Fibroblast of skin of left biceps (primary cell): ENCODE measurements at places on chromosomes 3 and 15.

GRCh38 chr3:33062866-33063265 lies 34.1 kb downstream of the GLB1 start:
- DNase-seq: no peak

DNA sequence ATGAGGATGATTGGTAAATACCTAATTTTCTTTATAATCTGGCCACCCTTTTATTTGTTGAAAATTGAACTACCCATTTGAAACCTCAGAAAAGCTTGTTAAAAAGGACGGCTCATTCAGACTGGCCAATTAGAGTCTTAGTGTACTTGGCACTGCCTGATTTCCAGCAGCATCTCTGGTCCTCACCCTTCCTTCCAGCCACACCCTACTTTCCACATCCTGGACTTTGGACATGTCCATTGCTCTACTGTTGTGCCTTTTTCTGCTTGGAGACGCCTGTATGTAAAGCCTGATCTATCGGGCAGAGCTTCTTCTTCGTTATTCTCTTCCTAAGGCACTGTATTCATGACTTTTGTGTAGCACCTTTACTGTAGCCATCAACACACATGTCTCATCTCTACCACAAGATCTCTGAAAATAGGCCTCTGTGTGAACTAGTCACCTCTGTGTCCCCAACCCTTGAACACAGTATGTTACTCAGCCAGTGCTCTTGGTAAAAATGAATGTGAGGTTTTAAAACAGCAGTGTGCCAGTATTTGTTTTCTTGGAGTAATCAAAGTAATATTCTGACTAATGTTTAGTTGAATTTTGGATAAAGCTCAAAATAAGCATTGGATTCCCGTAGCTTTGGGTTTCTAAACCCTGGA lies 6.8 kb downstream of the RBM5 start:
- no peak for DNase-seq

DNA sequence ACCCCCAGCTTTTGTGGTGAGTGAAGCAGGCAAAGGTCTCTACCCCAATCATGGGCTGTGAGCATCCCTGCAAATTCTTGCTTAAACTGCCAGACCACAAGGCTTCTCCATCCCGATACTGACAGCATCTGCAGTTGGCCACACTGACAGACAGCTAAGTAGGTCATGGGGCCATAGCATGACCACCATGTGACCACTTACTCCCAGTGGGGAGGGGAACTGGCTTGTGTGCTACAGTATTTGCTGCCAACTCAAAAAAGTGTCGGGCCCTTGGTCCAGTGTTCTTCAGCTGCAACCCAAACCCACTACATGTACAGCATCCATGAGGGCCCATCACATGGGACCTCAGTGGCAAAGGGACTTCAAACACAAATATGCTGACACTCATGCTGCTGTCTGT lies 103.4 kb downstream of the SEC22A start:
- no peak for DNase-seq

DNA sequence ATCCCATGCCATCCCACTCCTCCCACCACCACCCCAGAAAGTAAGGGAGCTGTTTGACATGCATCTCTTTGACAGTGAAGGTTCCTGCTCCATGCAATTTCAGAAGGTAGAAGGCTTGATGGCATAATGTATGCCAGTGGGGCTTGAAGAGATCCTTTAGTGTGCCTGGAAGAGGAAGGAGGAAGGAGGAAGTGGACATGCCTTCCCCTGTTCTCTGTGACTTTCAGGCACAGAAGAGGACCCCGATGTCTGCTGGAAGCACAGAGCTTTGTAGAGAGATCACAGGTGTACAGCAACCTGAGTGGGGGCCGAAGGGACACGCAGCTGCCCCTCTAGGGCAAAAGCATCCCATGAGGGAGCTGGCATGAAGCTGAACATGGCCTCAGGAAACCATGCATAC lies 171.6 kb downstream of the CD47 start:
- no peak for DNase-seq

GRCh38 chr15:43268111-43269105 lies 1.7 kb upstream of the TGM5 start:
- DNase-seq: no peak

GRCh38 chr3:141242377-141243092 lies 10.9 kb downstream of the PXYLP1 start:
- DNase-seq: no peak

DNA sequence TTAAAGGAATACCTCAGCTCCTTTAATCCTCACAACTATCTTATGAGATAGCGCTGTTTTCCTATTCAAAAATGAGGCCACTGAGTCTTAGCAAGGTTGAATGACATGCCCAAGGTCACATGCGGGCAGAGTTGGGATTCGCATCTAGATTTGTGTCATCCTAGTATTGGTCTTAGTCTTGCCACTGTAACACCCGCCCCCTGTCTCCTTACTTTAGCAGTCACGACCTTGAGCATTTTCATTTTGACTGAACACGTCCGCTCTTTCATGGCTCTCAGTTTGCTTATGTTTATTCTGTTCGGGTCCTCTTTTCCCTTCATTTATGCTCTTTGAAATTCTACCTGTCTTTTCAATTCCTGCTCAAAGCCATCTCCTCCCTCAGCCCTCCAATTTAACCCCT lies 112.5 kb upstream of the CADPS start:
- no peak for DNase-seq

DNA sequence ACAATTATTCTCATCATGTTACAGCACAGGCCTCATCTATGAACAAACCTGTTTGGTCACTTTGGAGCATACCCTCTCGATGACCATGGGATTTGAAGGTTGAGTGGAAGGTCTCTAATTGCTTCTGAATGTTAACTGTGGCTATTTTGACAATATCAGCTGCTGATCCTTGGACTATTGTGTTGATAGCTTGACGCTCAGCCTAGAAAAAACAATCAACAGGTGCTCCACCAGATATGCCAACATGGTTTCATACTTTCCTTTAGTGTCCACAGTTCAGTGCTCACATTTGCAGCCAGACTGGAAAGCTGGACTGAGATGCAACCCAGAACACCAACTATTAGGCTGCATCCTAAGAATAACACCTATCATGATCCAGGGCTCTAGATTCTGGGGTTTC lies 109.7 kb downstream of the POLQ start:
- DNase-seq: no peak

GRCh38 chr3:37973246-37974054 lies 17.1 kb upstream of the VILL start:
- DNase-seq: no peak

- DNase-seq: no peak
These were observed 66.7 kb downstream of the PDCD6IP start for GRCh38 chr3:33865133-33865532.

DNA sequence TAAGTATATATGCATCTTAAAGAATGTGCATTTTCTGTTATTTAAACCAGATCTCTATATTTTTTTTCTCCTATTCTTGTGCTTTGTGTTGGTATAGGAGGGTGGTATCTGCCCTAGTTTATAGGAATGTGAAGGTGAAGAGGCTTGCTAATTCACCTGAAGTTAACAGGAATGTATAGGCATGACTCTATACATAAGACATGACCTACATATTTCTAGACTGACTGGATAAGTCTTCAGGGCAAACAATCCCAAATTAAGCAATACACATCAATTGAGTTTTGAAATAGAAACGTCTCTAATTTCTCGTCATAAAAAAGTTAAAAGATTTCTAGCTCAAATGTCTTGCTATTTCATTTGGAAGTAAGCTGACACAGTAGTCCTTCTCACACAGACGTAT lies 410.0 kb downstream of the DIPK2A start:
- no peak for DNase-seq

DNA sequence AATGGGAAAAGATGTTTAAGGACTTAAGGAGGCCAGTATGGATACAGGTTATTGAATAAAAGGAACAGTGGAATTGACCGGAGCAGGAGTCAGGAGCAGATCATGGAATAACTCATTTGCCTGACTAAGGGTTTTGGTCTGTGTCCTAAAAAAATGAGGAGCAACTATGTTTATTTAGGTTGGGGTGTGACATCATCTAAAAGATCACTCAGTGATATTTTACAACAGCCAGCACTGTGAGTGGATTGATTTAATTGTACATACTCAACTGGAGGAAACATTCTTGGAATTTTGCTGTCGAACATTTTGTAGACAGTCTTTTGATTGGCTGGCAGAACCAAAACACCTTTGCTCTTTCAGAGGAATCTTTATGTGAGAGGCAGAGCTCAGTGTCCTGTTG lies 348.6 kb upstream of the CDIN1 start:
- no peak for DNase-seq

DNA sequence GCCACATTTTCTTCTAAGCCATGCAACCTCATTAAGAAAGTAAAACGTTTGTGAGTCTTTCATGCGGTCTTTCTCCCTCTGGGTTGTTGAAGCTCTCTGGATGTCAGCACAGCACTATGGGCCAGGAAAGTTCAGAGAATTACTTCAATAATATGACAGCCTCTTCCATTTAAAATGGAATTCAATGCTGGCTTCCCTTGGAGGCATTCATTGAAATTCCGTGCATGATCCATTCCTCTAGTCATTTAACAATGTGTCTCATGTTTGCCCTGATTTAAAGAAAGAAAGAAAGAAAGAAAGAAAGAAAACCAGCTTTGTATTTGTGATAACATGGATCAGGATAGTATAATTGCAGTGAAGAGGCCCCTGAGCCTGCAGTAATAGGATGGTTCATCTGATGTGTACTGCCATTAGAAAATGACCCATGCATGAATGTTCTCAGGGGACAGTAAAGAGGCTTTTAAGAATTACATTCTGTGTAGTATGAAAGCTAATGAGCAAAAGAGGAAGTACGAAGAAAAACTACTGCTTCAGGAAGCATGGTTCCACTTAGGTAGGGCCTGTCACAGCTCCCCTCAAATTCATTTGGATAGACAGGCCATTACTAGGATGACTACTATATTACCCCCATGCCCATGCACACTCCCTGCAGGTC lies 146.0 kb downstream of the ARPP21 start:
- DNase-seq: no peak

- DNase-seq: no peak
These were observed 117.9 kb downstream of the TCF12 start for GRCh38 chr15:57036352-57036751.

DNA sequence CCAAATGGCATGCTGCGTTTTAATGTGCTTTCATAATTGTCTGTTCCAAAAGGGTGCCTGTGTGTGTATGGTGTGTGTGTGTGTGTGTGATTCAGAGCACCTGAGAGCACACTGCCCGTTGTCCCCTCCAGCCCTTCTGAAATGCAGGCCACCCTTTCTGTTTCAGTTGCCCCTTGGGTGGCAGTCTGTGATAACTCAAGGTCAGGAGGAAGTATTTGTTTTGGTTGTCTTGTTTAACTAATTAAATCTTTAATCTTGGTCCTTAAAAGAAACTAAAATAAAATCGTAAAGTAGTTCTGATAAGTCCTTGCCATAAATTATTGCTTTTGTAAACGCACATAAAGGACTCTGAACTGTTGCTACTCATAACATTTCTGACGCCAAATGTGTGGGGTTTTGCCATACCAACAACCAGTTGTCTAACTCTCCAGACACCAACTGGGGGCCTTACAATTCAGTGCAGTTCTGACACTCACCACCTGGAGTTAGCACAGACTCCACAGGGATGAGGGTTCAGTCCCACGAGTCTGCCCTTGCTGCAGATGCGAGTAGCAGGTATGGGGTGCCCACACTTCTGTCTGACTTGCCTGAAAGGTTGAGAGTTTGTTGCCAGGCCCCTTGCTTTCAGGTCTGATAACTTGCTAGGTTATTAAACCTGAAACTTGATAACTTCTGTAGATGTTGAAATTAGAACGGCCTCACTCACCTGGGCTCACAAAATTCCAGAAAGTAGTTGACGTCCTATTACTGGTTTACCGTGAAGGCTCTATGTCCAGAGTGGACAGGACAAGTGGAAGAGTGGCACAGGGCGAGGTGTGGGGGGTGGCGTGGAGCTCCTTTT lies 157.3 kb downstream of the IGF1R start:
- no peak for DNase-seq

GRCh38 chr3:194064380-194065332 lies 71.3 kb upstream of the HES1 start:
- no peak for DNase-seq

DNA sequence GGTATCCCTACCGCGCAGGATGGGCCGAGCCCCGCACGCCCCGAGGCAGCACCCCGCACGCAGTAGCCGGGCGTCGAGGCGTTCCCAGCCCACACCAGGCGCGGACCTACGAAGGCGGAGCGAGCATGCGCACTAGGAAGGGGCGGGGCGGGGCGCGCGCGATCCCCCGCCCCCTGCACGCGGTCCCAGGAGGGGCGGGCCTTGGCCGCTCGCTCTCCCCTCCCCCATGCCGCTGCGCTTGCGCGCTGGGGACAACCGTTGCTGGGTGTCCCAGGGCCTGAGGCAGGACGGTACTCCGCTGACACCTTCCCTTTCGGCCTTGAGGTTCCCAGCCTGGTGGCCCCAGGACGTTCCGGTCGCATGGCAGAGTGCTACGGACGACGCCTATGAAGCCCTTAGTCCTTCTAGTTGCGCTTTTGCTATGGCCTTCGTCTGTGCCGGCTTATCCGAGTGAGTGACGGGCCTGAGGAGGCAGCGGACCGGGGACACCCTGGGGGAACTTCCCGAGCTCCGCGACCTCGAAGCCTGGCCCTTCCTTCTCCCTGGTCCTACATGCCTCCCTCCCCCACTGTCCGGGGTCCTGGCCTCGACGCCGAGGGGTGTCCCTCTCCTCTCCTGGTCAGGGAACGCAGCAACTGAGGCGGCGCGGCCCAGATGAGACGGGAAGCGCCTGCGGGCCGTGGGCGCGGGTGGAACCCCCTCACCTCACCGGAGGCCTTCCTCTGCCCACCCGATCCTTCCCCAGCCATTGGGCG lies at the start of gene SPESP1:
Gene SPESP1 (plus strand): TSS at position 258 of the 755 bp plus-strand sequence. CDS start 129 bp downstream, at position 387.
- peak; percentile 44 for DNase-seq

DNA sequence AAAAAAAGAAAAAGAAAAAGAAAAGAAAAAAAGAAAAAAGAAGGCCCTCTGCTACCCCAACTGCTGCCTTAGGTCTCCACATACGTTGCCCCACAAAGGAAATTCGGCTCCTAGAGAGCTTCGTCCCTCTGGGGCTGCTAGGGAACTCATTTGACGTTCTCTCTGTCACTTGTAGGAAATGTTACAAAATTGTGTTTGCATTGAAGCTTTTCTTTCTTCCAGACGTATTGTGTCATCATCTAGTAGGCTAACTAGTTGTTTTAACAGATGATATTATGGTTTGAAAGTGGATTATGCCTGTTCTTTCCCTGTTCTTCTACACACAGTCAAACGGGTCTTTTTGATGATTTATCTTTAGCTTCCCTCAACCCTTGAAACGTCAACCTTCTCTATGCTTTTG lies 125.3 kb downstream of the BDH1 start:
- DNase-seq: no peak

GRCh38 chr15:71096676-71097075 lies 18.6 kb upstream of the THSD4 start:
- peak; percentile 17 for DNase-seq

DNA sequence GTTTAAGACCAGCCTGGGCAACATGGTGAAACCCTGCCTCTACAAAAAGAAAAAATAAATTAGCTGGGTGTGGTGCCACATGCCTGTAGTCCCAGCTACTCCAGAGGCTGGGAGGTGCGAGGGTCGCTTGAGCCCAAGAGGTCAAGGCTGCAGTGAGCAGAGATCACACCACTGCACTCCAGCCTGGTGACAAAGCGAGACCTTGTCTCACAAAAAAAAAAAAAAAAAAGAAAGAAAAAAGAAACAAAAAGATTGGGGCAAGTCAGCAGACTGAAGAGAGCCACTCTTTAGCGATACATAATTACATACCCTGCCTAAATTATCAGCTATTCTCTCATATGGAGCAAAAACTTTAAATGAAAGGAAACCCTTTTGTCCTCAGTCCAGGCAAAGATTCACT lies 53.6 kb upstream of the MAP3K13 start:
- DNase-seq: no peak

- DNase-seq: no peak
These were observed 41.7 kb downstream of the TTC23 start for GRCh38 chr15:99207672-99208071.
